ENCODE measurements at places on chromosomes 4 and X. TPM values are rescaled to one million over a fixed set of nuclear protein-coding genes. Genes with fewer than 3 reads are reported as not detected.

DNA sequence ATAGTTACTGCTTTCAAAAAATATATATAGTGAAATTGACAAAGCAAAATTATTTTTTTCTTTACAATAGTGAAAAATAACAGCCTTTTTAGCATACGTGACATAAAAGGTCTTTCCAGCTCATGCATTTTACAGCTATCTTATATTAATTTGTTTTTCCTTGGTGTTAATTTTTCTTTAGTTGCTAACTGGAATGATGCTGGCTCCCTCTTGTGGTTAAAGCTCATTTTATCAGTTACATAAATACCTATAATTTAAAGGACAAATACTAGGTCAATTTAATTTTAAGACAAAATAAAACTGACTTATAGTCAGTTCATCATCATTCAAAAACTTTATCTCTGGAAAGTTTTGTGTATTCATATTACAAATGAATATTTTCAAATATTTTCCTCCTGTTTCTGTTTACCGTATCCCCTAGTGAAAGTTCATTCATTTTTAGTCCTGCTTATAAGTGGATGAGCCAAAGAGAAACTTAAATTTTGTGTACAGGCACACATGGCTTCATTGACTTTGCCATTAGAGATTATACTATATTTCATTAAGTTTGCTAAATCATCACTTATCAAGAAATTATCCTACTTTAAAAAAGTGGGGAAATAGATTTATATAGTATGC is 9.9 kb upstream of the ANAPC4 start:
- DNase-seq, result no peak

DNA sequence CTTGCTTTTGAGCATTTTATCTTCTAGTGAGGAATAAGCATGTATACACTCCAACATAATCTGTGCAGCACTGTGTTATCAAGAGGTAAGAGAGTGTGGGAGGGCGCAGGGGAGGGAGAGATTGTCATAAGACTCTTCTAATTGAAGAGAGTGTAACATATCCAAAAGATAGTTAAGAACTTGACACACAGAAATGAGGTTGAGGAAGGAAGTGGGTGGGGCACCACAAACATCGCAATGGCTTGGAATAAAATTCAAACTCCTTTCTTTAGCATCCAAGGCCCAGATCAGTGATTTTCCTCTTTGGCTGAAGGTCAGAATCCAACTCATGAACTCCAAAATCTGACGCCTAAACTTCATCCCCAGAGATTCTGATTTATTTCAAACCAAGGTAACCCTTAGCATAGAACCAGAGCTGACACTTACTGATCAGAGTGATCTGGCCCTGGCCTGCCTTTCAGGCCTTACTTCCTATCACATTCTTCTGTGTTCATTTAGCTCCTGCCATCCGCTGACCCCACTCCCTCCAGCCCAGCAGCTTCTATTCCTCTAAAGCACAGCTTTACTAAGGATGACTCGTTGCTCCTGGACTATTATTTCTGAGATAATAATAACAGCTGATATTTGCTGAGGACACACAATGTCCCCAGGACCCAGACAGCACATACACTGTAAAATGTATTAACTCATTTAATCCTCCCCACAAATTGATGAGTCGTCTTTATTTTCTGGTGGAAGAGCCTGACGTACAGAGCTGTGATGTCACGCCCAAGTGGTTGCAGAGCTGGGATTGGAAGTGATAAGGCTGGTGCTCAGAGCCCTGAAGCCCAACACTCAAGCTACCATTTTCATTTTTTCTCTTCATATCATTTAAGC is 10.6 kb upstream of the CTSO start:
- no peak for DNase-seq

The GAGE13 gene
- not detected for total RNA-seq

GRCh38 chrX:101417190-101417589 is 9.2 kb downstream of the HNRNPH2 start:
- DNase-seq, result no peak

The CT47A7 gene
- not detected for total RNA-seq

All from suprapubic skin (tissue), 4 donors.